Smooth muscle cell of the pulmonary artery (primary cell): ENCODE measurements at places on chromosomes 5 and 9. TPM values are rescaled to one million over a fixed set of nuclear protein-coding genes. Genes with fewer than 3 reads are reported as not detected.

BTNL8 gene
- total RNA-seq: not detected in 2 replicates

CTNND2 gene
- total RNA-seq: not detected in 2 replicates

ARSI gene
- 2.2 and 10.2 TPM in 2 replicates for total RNA-seq

FOXD4L4 gene
- 0.17 and 0.20 TPM in 2 replicates for total RNA-seq

FLT4 gene
- 0.03 and 0.33 TPM in 2 replicates for total RNA-seq

GNG10 gene
- 49.0 and 63.9 TPM in 2 replicates for total RNA-seq

C8G gene
- total RNA-seq: 0.72 and 0.79 TPM in 2 replicates

FGD3 gene
- total RNA-seq: not detected in 2 replicates

SLC34A3 gene
- total RNA-seq: not detected in 2 replicates

BTNL9 gene
- total RNA-seq: not detected in 2 replicates

ZNG1F gene
- 4.6 and 22.7 TPM in 2 replicates for total RNA-seq

PDLIM7 gene
- total RNA-seq: 146 and 192 TPM in 2 replicates

ALDH7A1 gene
- 34.6 and 37.1 TPM in 2 replicates for total RNA-seq

TRMO gene
- total RNA-seq: 12.1 and 13.0 TPM in 2 replicates
